Peyer's patch (tissue), 4 donors: ENCODE measurements at places on chromosomes 6 and 20. TPM values are rescaled to one million over a fixed set of nuclear protein-coding genes. Genes with fewer than 3 reads are reported as not detected.

PTCRA gene
- total RNA-seq: not detected

CALHM5 gene
- 0.80 TPM for total RNA-seq

UTRN gene
- 61.1 TPM for total RNA-seq

ZFP57 gene
- total RNA-seq: not detected

DNA sequence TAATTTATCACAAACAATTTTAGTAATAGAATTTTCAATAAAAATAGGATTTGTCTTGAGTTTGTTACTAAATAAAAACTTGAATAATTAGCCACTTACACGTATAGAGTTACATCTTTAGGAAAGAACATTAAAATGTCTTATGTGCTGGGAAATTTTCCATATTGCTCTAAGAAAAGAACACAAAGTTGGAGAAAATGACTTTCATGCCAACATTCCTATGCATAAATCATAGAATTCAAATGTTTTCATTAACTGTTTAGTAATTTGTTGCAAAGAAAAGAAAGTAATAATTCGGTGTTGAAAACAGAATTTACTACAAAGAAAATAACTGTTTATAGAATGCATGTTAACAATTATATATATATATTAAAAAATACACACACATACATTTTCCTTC is 4.7 kb upstream of the TBC1D32 start:
- no peak for DNase-seq

DNA sequence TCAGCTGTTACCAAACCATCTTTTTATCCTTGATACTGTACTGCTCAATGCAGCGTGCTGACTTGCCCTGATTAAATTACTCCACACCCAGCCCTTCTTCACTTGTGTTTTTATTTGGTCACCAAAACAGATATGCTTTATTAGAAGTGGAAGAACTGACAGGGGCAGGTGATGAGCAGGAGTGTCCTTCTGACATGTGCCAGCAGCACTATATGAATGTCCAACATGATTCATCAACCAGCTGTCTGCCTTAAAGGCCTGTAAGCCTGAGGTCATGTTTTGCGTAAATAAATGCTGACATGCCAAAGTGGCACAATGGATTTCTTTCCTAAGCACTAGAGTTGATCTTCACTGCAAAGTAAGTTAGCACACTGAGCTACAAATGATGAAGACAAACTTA is 15.4 kb downstream of the POPDC3 start:
- no peak for DNase-seq

- no peak for DNase-seq
These were observed 46.7 kb downstream of the SLC24A3 start for GRCh38 chr20:19259141-19259591.

- DNase-seq: no peak
These were observed 59.4 kb upstream of the TMEM30A start for GRCh38 chr6:75344021-75344420.

DNA sequence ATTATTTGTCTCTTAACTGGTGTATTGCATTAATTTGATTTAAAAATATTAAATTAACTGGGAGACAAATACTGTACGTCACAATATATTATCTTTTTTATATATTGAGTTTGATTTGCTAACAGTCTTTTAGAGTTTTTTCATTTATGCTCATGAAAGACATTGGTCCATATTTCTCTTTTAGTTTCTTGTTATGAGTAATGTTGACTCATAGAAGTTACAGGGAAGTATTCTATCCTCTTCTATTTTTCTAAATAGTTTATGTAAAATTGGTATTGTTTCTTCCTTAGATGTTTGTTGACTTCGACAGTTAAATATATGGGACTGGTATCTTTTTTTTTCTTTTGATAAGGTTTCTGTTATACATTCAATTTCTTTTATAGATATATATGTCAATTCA is 1115.6 kb upstream of the CITED2 start:
- DNase-seq: no peak

DNA sequence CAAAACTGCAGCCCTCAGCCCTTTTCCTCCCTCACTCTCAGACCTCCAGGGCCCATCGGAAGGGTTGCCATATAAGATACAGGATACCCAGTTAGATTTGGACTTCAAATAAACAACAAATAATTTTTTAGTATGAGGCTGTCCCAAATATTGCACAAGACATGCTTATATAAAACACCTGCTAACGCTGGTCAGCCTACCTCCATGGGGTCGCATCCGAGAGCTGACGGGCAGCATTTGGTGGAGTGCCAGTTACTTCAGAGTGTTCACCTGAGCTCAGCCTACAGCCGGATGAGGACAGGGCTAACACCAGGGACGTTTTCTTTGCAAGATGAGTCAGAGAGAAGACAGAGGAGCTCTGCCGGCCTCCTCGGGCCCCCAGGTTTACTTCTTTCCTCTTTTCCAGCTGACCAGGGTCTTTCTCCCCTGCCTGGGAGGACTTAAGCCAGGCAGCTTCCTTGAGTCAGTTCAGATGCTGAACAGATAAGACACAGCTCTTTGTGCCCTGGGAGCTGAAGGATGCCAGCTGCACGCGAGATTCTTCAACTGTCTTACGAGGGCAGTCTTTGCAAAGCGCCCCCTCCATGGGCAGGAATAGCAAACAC is 141.2 kb upstream of the KCNG1 start:
- DNase-seq: no peak

NOX3 gene
- total RNA-seq: not detected

- DNase-seq: no peak
These were observed 95.5 kb downstream of the QRSL1 start for GRCh38 chr6:106724848-106725247.
